Cardiac fibroblast (primary cell): ENCODE measurements at places on chromosomes 6 and 20.

DNA sequence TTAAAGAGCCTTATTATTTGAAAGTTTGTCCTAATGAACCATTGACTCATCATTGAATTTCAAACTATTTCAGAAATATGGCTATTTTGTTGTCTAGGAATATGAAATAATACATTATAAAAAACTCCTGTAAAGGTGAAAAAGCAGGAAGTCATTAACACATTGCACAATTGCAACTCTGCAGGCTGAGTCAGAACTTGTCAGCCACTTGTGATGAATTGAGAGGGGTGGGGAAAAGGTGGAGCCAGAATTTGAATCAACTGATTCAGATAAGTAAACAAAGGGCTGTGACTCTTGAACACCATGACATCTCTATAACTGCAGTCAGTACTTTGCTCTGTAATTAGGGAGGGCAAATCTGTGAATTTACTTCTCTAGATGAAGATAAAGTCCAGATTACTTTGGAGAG is 6.0 kb downstream of the C6orf141 start:
- peak; percentile 75 for DNase-seq

GRCh38 chr20:17571153-17571527 is 1.3 kb downstream of the DSTN start:
- DNase-seq, result no peak

- DNase-seq, result peak; percentile 62
These were observed 3.2 kb downstream of the SNX21 start for GRCh38 chr20:45836841-45837240.

DNA sequence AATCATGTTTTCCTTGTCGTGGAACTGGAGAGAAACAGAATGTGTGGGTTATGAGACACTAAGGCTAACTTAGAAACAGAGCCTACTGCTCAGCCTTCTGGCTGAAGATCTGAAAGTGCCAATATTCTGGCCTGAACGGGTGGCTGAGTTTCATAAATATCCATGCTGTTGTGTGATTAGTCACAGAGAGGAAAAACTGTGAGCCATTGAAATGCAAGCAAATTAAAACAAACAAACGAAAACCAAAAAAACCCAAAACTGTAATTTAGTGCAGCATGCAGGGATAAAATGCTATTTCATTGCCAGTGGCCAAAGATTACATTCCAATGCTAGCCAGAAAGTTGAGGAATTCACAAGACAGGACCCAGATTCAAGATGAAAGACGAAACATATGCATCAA is 315.1 kb downstream of the UBE3D start:
- no peak for DNase-seq

DNA sequence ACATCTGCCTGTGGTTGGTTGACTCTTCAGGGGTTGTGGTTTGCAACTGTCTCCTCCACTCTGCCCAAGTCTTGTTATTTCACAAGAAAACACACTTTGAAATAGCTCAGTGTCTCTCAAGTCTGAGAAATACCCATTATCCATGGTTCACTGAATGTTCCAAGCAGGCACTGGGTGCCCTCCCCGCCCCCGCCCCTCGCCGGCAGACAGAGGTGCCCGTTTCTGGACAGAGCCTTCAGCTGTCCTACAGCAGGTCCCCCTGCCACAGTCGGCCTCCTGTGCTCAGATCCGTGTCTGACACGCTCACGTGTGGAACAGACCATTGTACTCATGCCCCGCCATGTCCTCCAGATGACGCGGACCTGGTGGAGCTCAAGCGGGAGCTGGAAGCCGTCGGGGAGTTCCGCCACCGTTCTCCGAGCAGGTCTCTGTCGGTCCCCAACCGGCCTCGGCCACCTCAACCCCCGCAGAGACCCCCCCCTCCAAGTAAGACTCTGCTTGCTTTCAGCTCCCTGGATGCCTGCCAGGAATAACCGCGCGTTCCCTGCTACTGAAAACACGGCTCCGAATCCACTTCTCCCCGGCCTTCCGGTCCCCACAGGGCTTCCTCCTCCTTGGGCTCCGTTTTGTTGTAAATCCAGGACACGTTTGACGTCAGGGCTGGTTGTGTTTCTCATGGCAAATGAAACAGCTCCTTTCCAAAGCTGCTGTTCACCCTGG is 81.4 kb downstream of the SERAC1 start:
- peak; percentile 21 for DNase-seq

DNA sequence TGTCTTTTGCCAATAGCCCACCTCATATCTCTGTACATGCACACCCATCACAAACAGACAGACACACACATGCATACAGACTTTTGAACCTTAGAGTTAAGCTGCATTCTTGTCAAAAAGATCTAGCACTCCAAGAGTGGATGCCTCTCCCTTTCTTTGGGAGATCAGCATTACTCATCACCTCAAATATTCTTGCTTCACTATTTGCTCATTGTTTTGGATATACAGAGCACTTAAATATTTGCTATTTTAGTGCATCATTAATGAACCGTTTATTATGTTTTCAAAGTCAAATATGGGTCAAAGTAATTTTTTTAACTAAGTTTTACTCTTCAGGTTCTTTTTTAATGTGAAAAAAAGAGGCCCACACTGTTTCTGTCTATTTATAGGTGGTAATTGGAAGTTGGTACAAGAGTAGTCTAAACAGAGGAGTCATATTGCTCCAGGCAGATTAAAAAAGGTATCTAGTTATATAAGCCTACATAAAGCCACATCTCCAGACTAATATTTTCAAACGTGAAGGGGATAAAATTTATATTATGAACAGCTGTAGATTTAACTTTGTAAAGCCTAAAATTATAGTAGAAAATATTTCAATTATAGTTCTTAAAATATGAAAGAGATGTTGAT is 102.6 kb downstream of the FLRT3 start:
- DNase-seq, result peak; percentile 12

DNA sequence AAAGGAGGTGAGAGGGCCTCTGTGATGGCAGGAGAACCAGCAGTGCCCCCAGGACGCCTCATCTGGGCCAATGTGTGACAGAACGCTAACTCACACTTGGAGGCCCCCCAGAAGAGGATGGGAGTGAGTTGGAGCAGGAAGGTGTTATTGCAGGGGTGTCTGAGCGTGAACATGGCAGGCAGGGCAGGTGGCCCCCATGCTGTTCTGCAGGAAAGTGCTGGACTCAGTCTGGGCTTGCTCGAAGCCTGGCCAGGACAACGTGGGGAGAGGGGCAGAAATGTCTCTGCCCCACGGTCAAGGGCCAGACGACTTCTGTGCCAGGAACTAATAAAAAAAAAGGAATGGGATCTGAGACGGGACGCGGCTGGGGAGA is 931 bp upstream of the EBF4 start:
- no peak for DNase-seq

GRCh38 chr6:114007516-114007915 is 36.6 kb upstream of the HDAC2 start:
- DNase-seq, result no peak

DNA sequence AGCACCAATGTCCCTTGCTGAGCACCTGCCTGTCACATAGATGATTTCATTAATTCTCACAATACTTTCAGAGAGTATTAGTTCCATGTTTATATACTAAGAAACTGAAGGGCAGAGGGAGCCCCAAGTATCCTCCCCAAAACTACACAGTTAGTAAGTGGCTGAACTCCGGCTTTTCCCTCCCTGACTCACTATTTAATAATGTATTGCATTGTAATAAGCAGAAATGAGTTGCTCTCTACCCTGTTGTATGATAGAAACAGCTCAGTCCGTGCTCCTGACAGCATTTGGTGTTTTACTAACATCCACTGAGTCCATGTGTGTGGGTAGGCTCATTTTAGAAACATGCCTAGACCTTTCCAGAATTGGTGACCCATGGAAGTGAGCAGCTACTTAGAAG is 76.8 kb downstream of the OLIG3 start:
- peak; percentile 75 for DNase-seq

DNA sequence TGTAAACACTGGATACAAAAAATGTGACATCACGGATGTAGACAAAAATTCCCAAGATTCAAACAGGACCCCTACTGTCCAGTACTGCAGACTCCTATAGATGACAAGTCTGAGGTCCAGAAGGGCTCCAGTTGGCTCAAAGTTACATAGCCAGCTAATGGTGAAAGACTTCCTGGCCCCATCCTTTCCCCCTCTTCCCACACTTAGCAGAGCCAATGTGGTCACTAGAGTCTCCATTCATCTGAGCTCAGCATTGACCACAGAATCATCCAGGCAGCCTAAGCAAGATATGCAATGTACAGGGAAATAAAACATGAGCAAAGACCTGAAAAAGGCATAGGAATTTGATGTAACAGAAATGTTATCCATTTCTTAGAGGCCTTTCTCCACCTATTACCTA is 180.5 kb downstream of the ADAT2 start:
- peak; percentile 22 for DNase-seq

DNA sequence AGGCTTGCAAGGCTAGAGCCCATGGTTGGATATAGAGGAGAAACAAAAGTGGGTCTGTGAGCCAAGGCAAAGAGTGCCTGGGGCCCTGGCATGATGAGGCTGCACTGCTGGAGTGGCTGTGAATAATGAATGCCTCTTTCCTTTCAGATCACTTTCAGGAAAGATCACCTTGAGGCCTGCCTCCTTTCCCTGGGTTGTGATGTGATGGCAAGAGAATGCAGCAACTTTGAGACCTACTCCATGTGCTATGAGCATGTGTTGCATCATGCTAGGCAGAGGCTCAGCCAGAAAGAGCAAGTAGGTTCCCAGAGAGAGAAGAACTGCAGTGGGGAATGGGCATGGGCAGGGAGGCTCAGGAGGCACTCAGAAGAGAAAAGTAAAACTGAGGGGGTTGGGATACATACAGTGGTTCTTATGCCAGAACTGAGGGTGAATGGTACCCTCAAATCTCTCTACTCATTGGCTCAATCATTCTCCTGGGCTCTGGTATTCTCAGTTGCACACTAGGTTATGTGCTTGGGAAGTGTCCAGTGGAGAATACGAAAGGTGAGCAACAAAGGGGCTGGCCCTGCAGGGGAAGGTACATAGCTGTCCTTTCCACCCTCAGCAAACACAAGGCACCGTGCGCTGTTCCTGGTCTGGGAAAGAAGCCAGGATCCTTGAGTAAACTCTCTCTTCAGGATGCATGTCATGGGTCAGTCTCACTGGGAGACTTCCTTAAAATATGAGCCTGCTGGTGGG is 45.9 kb downstream of the CD164 start:
- peak; percentile 56 for DNase-seq

- DNase-seq, result no peak
These were observed 139.4 kb upstream of the EYA4 start for GRCh38 chr6:133101790-133102189.

- peak; percentile 13 for DNase-seq
These were observed 64.7 kb downstream of the MYH7B start for GRCh38 chr20:35020108-35020928.

- peak; percentile 40 for DNase-seq
These were observed at the start of gene PTK7 for GRCh38 chr6:43075670-43076463. TSS of gene PTK7 (plus strand) at chr6:43076314. CDS start at chr6:43076489, 175 bp downstream.

DNA sequence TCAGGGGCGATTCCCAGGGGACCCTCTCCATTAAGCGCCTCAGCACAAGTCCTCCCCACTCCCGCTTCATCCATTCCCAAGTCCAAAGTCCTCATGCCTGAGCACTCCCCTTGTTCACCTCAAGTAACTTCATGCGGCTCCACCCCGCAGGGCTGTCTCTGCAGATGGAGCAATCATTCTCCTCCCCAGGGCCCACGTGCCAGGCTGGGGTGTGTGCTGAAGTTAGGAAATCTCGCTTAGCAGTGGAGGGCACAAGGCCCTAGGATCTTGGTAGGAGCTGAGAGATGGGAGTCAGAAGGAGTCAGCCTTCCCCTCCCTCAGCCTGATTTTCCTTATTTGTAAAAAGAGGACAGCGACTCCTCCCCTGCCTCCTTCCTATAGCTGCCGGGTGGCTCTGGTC is 3.5 kb downstream of the TGM3 start:
- no peak for DNase-seq

DNA sequence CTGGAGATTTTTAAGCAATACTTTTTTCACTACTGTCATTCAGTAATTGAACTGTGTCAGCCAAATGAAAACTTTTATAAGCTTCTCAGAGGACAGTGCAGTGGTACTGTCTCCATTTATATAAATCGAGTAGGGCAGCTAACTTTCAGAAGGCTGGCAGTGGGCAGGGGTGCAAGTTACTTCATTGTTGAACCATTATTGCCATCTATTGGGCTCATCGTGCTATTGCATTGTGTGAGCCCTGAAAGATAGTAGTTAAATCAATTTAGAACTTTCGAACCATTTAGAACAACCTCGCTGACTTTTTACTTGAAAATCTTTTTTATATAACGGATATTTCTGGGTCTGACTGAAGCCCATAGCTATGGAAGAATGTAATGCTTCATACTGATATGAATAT is 347.8 kb upstream of the PLCB4 start:
- peak; percentile 81 for DNase-seq
